ENCODE measurements at places on chromosomes 3 and 15.

DNA sequence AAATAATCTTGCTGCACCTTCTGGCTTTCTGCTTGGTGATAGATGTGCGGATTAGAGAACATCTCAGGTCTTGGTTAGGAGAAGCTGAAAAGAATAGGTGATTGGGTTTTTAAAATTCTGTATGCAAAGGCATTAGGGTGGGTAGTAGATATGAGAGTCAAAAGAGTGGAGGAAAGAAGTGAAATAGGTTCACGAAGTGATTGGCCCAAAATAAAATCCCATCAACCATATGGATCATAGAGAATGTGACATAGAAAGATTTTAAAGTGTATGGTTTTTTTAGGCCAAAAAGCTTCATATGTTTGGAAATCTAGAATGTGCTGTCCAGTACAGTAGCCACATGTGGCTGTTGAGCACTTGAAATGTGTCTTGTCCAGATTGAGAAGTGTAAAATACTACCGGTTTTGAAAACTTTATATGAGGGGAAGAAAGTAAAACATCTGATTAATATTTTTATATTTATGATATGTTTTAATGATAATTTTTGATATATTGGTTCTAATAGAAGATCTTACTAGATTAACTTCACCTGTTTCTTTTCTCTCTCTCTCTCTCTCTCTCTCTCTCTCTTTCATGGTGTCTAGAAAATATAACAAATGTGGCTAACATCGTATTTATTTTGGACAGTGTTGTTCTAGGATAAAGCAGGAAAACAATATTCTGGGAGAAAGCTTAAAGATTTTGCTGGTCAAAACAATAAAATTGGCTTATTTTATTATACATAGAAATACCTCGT is 2.9 kb downstream of the MBNL1 start:
- DNase-seq, result no peak

DNA sequence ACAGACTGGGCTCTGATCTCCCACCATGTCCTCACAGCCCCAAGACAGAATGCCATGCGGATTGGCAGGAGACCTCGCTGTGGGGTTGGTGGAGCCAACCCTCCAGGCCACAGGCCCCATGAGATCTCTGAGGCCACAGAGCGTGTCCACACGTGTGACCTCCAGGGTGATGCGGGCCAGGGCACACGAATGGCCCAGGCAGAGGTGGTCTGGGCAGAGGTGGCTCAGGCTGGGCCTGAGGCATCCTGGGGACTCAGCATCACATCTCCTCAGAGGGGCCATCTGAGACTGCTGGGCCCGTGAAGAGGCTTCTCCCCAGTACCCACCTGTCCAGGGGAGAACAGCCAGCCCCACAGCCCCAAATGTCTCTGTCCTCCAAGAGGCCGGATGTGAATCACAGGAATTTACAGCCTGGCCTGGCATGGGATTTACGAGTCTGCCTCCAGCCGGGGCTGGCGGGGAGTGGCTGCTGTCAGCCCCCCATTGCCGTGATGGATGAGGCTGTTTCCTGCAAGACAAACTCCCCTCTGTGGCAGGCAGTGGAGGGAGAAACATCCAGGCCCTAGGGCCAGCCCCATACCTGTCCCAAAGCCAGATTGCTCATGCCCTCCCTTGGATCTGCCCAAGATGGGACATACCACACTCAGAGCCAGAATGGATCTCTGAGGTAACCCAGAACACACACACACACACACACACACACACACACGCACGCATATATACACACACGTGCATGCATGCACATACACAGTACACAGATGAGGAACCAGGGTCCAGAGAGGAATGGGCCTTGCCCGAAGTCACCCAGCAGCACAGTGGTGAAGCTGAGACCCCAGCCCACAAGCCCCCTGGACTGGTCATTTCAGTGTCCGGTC is 208.3 kb downstream of the TBC1D2B start:
- no peak for DNase-seq

DNA sequence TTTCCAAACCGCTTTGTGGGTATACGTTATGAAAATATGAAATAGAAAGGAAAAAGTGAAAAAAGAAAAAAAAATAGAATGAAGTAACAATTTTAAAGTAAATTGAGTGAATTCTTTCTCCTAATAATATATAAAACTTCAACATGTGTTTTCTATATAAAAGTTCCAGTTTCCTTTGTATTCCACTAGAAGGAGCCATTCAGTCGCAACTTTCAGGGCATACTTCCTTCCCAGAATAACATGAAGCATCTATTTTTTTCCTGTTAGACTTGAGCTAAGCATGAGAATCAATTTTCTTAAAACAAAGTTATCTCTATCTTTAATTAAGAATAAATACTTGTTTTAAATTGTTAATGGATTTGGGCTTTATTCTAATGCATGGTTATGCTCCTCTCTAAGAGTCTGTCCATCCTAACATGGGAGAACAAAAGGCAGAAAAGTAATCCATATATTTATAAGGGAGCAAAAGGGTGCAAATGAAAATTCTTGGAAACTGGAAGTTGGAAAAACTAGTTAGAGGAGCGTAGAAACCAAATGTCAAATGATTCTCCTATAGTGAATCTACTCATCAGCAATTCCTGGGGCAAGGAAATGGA is 16.0 kb upstream of the VGLL3 start:
- DNase-seq, result no peak

GRCh38 chr15:26892182-26892518 is 25.3 kb downstream of the GABRA5 start:
- DNase-seq, result no peak

DNA sequence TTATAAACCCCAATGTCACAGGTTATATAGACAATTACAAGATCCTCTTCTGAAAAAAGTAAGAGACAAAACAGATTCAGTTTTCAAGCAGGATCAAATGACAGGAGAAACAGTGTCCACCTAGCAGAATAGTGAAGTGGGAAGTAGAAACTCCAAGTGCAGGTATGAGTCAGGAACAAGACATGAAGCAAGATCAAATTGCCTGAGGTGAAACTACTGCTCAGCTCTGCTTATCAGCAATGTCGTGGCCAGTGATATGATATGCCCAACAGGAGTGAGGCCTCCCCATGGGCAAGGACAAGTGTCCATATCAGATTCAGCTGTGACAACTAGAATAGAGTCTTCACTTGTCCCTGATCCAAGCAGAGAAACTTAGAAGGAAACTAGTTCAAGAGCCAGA is 100.0 kb downstream of the ZMAT3 start:
- DNase-seq, result no peak

- DNase-seq, result no peak
These were observed 45.1 kb downstream of the RSL24D1 start for GRCh38 chr15:55151631-55152030.

DNA sequence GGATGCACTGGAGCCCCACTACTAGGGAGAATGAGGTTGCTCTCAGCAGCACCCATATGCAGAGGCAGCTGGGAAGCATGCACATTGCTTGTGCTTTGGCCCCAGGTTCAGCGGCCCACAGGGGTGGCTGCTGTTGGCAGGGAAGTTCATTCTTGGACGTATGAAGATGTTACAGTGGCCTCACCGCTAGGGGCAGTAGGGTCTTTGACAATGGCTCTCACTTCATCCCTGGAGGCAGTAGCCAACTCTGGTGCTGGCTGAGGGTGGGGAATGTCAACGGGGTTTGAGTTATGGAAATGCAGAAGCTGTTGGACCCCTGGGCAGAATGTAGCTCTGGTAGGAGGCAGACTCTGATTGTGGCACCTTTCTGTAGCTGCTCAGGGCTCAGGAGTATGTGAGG is 279.9 kb downstream of the SCAPER start:
- no peak for DNase-seq

- no peak for DNase-seq
These were observed 431.2 kb upstream of the RGMA start for GRCh38 chr15:93520206-93520605.

DNA sequence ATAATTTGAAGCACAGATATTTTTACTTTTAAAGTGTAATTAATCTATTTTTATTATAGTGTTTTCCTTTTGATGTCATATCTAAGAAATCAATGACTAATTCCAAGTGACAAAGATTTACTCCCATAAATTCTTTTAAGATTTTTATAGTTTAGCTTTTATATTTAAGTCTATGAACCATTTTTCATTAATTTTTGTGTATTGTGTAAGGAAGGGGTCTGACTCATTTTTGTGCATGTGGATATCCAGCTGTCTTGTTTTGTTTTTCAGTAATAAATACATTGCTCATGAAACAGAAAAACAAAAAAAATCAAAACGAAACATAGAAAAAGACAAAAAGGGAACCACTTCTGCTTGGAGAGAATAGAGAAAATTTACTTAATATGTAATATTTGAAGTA is 145.1 kb downstream of the EPHA6 start:
- DNase-seq, result no peak

DNA sequence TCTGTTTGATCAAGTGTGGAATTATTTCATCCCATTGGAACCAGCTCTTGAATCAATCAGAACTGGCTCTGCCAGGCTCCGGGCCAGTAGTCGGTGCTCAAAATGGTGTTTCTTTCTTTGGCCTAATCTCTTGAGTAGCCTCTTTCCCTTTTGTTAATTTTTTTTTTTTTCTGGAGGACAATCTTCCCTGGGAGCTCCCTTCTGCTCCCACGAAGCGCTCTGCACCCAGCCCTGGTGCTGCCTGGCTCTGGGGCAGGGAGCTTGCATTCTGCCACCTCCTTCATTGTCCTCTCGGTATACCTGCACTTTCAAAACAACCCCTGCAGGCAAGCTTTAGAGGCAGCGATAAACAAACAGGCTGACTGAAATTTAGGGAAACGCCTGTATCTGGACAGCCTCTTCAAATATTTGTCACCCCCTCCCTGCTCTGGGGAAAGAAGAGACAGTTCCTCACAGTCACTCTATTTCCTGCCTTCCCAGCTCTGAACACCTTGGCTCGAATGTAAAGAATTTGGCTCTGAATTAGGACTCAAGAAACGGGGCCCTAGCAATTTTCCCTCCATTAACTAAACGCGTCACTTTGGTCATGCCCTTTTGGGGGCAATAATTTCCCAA is 1.1 kb upstream of the THSD4 start:
- no peak for DNase-seq

DNA sequence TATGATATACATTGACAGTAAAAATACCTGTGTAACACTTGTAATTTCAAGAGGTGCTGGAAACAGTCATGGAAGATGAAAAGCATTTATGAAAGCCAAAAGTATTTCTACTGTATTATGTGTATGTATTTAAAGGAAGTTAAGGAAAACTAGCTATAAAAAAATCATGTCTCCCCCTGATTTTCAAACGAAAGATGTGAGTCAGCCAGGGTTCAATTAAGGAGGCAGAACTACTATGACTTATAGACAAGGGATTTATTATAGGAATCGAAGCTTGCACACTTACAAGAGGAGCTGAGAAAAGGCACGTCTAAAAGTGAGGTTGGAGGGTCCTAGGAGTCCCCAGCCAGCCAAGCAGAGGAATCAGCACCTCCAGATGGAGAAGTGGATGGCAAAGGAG is 119.4 kb downstream of the SUCLG2 start:
- no peak for DNase-seq

DNA sequence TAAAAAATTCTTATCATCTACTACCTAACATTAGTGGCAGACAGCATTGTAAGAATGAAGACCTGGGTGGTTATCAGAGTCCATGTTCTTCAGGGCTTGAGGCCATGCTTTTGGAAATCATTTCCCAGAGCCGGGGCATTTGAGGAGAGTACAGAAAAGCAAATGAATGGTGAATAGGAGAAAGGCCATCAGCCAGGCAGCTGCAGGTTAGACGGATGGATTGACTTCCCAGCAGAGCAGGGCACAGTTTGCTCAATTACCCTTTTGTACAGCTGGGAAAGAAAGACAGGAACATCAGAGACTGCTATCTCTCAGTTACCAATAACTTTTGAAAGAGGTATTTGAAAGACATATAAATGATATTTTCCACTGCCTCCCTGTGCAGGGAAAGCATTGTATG is 135.6 kb downstream of the ALCAM start:
- DNase-seq, result no peak

- DNase-seq, result no peak
These were observed 107.1 kb downstream of the OXSM start for GRCh38 chr3:25897019-25897418.

DNA sequence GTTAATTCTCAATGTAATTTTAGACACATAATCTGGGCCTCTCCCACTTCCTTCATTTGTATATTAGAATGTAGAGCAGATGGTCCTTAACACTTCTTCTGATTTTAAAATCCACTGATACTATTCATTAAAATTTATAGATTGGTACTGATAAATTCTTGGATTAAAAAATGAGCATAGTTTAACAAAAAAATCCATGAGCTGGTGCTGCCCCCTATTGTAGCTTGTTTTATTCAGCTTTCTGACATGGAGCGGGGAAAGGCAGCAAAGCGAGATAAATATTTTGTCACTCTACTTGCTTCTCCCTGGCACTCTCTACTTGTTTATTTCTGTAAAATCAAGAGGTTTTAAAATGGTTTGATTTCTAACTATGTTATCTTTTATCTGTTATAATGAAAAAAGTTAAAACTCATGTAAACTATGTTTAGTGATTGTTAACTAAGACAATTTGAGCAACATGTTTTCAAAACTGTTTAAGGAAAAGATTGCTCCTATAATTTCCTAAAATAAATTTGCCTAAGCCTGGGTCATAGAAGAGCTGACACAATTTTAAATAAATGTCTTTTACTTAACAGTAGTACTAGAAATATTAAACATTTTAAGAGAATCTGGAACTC is 26.5 kb upstream of the PLOD2 start:
- DNase-seq, result no peak

GRCh38 chr3:155553780-155554179 is 191.1 kb downstream of the PLCH1 start:
- DNase-seq, result no peak

- no peak for DNase-seq
These were observed 517.6 kb upstream of the ROBO1 start for GRCh38 chr3:80285388-80285787.

DNA sequence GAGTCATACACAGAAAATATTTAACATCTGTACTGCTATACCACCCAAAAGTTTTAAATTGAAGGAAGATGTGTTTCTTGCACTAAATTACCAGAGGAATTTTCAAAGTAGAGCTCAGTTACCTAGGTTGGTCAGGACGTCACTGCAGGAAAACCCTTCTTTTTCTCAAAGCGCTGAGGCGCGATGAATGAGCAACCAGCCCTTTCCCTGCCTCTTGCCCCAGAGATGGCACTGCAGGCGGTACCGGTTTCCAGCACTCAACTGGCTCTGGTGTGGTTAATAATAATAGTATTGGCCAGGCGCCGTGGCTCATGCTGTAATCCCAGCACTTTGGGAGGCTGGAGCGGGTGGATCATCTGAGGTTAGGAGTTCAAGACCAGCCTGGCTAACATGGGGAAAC is 49.3 kb downstream of the HES1 start:
- no peak for DNase-seq

DNA sequence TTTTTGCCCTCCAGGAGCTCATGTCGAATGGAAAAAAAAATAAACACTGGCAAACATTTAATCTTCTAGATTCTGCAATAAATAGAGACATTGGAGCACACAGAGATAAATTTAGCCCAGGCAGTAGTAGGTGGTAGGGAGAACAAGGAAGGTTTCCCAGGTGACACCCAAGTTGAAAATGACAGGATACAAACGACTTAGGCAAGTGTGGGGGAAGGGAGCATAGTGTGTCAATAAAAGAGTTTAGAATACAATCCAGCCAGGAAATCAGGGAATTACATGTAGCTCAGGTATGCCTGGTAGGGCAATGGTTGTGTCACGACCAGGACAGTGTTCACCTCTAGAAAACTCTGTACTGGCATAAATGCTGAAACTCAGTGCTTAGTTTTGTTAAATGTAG is 364.6 kb upstream of the AGTR1 start:
- DNase-seq, result no peak
